Prostate gland (tissue), 2 donors: ENCODE measurements at places on chromosomes 6 and 20.

DNA sequence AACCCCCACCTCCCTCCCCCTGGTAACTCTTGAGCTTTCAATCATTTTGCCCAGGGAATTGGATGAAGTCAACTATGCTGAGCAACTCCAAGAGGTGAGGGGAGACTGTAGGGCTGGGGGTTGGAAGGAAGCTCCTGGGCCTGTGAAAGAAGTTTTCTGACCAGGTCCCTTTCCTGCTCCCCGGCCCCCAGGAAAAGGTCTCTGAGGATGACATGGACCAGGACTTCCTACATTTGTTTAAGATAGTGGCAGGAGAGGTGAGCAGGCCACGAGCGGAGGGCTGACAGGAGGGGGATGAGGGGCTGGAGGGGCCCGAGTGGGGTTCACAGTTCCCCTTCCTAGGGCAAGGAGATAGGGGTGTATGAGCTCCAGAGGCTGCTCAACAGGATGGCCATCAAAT is 21.8 kb downstream of the CAPN11 start:
- no peak overlapping the region for H3K4me3 ChIP-seq
- H3K4me1 ChIP-seq: no peaks in the 10 kb centered on the region
- no peaks in the 10 kb centered on the region for H3K36me3 ChIP-seq
- no peak for DNase-seq
- no peak overlapping the region for H3K27ac ChIP-seq

DNA sequence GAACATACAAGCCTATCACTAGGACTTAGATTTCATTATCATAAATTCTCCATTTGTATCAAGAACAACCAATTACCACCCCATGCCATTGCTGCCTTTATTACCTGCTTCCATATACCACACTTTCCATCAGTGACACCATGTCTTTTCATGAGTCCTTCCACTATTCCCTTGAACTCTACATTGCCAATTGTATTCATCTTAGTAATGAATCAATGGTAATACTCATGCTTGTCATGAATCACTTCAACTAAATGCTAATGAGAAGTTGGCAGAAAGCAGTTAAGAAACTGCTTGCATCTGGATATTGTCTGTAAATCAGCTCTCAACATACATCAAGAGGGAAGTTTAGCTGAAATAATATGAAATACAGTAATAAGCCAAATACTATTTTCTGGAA is 61.2 kb upstream of the RNF217 start:
- no peak overlapping the region for H3K4me3 ChIP-seq
- no peaks in the 10 kb centered on the region for H3K27me3 ChIP-seq
- no peak for DNase-seq
- no peak overlapping the region for H3K27ac ChIP-seq
- H3K36me3 ChIP-seq: no peaks in the 10 kb centered on the region
- H3K4me1 ChIP-seq: no peaks in the 10 kb centered on the region

GRCh38 chr6:66623050-66623449 is 916.0 kb upstream of the EYS start:
- H3K4me3 ChIP-seq: no peak overlapping the region
- no peaks in the 10 kb centered on the region for H3K36me3 ChIP-seq
- H3K27me3 ChIP-seq: no peaks in the 10 kb centered on the region
- no peak overlapping the region for H3K27ac ChIP-seq
- no peak for DNase-seq
- H3K4me1 ChIP-seq: no peaks in the 10 kb centered on the region

DNA sequence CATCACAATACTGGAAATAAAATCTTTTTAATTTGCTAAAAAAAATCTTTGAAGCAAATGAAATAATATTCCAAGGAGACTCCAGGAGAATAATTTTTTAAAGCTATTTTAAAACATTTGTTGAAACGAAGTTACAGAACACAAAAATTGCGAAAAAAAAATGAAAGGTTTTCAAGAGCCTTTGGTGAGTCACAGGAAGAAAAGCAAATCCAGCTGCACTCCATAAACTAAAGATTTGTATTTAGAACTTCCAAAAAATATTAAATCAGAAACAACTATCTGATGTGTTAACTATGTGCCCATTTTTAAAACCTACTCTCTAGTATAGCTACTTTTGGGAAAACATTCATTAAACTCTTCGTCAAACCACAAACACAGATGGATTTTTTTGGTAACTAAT is 23.6 kb downstream of the PDSS2 start:
- no peaks in the 10 kb centered on the region for H3K4me1 ChIP-seq
- DNase-seq: no peak
- no peaks in the 10 kb centered on the region for H3K36me3 ChIP-seq
- H3K27ac ChIP-seq: no peak overlapping the region
- H3K27me3 ChIP-seq: no peaks in the 10 kb centered on the region

GRCh38 chr6:2101213-2101612 is 144.2 kb downstream of the GMDS start:
- no peak overlapping the region for H3K27ac ChIP-seq
- H3K4me1 ChIP-seq: no peaks in the 10 kb centered on the region
- no peaks in the 10 kb centered on the region for H3K27me3 ChIP-seq
- H3K4me3 ChIP-seq: no peak overlapping the region
- no peaks in the 10 kb centered on the region for H3K36me3 ChIP-seq
- DNase-seq: no peak

DNA sequence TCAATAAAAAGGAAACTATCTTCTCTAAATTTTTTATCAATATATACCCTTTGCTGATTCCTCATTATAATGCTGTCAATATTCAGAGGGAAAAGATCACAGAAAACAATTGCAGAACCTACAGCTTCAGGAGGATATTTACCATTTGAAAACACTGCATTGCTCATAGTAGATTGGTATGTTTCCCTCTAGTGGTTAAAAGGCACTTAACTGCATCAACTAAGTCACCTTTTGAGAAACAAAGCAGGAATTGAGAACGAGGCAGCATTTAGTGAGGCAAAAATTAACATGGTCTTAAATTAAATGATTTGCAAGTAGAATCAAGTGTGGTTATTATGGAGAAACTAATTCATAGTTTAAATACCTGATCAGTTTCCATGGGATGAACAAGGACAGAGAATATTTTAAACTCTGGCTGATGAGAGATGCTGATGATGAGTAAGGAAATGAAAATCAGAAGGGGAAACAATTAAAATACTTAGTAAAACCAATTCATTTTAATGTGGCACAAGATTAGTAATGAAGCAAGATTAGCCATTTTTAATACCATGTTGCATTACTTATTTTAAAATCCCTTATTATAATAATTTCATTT is 642.1 kb downstream of the EPHA7 start:
- no peak overlapping the region for H3K27ac ChIP-seq
- H3K36me3 ChIP-seq: no peaks in the 10 kb centered on the region
- no peaks in the 10 kb centered on the region for H3K27me3 ChIP-seq
- no peak for DNase-seq
- H3K4me1 ChIP-seq: no peaks in the 10 kb centered on the region
- H3K4me3 ChIP-seq: no peak overlapping the region

GRCh38 chr6:169487579-169488436 is 214.0 kb downstream of the WDR27 start:
- H3K36me3 ChIP-seq: no peaks in the 10 kb centered on the region
- H3K4me1 ChIP-seq: no peaks in the 10 kb centered on the region
- no peak overlapping the region for H3K27ac ChIP-seq
- no peak for DNase-seq
- no peaks in the 10 kb centered on the region for H3K27me3 ChIP-seq
- H3K4me3 ChIP-seq: no peak overlapping the region

- no peak overlapping the region for H3K27ac ChIP-seq
- no peak for DNase-seq
- H3K27me3 ChIP-seq: no peaks in the 10 kb centered on the region
- no peaks in the 10 kb centered on the region for H3K4me1 ChIP-seq
- no peaks in the 10 kb centered on the region for H3K36me3 ChIP-seq
These were observed 64.0 kb downstream of the THBS2 start for GRCh38 chr6:169189686-169190085.

DNA sequence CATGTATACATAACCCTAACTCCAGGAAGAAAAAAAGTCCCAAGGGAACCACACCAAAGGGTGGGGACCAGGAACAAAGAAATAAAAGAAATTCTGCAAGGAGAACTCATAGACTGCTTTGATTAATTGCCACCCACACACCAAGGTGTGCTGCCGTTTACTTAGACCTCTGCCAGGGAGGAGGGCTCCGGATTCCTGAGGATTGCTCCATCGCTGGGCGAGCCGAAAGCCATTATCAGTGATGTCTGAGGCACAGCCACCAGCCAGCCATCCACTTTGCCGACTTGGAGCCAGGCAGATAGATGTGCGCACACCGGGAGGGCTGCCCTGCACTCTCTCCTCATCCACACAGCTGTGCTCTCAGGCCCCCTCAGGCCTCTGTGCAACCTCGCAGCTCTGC is 272.7 kb upstream of the FOXQ1 start:
- H3K27ac ChIP-seq: peak overlapping the region; percentile 32
- DNase-seq: peak; percentile 66
- no peaks in the 10 kb centered on the region for H3K36me3 ChIP-seq
- no peaks in the 10 kb centered on the region for H3K4me1 ChIP-seq

- no peak overlapping the region for H3K27ac ChIP-seq
- H3K27me3 ChIP-seq: no peaks in the 10 kb centered on the region
- no peak overlapping the region for H3K4me3 ChIP-seq
- no peaks in the 10 kb centered on the region for H3K36me3 ChIP-seq
- no peaks in the 10 kb centered on the region for H3K4me1 ChIP-seq
These were observed 67.7 kb upstream of the SPTLC3 start for GRCh38 chr20:12941025-12941424.

DNA sequence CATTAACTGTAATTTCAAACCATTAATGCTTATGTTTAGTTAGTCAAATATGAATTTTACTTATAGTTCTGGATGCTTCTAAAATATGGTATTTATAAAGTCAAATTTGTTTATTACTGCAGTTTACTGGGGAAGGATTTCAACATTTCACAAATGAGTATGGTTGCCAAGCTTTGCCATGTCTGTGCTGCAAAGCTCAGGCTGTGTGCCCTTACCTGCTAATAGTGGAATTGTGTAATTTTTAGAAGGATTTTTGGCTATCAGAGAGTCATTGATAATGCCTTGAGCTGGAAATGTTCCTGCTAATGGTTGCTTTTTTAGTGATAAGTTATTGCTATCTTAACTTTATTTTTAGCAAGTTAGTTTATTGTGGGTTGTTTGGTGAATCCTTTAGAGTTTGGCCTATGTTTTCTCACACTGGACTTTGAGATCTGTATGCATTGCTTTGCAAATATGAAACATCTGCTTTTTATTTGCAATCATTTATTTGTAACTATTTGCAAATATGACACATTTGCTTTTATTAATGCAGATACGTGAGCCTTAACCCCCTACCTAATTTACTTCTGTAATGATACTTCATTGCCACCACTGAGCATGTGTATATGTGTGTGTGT is 105.8 kb downstream of the CD109 start:
- H3K36me3 ChIP-seq: no peaks in the 10 kb centered on the region
- DNase-seq: no peak
- H3K27ac ChIP-seq: no peak overlapping the region
- H3K27me3 ChIP-seq: no peaks in the 10 kb centered on the region
- H3K4me1 ChIP-seq: no peaks in the 10 kb centered on the region
- no peak overlapping the region for H3K4me3 ChIP-seq

DNA sequence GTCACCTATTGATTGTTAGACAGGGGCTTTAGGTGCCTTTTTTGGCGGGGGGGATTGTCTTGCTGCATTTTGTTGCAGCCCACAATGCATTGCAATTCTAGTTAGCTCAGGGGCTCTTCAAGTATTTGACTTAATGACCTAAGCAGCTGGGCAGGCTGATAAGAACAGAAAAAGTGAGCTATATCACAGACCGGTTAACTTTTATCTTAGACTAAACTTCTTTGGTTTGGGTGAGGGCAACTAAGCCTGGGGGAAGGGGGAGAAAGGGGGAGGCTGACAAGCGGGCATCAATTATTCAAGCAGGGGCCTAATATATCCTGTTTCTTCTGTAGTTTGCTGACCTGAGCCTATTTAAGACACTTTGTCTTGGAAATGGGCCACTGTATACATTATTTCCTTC is 66.0 kb upstream of the GPR6 start:
- H3K4me1 ChIP-seq: no peaks in the 10 kb centered on the region
- no peaks in the 10 kb centered on the region for H3K27me3 ChIP-seq
- DNase-seq: no peak
- H3K4me3 ChIP-seq: no peak overlapping the region
- no peaks in the 10 kb centered on the region for H3K36me3 ChIP-seq

DNA sequence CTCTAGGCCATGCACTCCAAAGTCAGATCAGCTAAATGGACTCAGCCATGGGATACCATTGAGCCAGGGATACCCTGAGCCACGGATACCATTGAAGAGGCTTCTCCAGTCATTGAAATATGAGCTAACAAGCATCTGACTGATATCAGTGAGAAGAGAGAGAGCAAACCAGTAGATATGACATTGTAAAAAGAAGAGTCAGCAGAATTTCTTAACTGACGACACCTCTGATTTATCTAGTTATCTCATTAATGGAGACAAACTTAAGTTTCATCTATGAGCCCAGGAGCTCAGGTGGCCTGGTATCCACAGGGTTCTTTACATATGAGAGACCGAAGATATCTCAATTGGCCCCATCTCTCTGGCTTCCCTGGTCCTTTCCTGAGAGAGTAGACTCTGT is 140.6 kb downstream of the TBC1D7 start:
- no peak overlapping the region for H3K27ac ChIP-seq
- no peak overlapping the region for H3K4me3 ChIP-seq
- H3K27me3 ChIP-seq: no peaks in the 10 kb centered on the region
- DNase-seq: no peak
- no peaks in the 10 kb centered on the region for H3K36me3 ChIP-seq

DNA sequence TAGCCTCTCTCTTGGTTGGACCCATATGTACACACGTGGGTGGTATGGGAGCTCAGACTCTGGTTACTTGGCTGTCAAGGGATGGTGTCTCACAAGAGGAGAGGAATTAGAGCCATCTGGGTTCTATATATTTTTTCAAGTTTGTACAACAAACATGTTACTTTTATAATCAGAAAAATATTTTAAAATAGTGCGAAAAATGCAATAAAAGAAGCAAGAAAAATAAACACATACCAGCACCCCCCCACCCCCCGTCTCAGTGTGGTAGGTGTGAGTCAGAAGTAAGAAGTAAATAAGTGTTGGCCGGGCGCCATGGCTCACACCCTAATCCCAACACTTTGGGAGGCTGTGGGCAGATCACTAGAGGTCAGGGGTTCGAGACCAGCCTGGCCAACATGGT is 2.1 kb upstream of the TIAM2 start:
- no peak overlapping the region for H3K27ac ChIP-seq
- no peak for DNase-seq
- no peaks in the 10 kb centered on the region for H3K27me3 ChIP-seq
- no peaks in the 10 kb centered on the region for H3K4me1 ChIP-seq

GRCh38 chr20:38829296-38829875 is 23.9 kb downstream of the PPP1R16B start:
- H3K27ac ChIP-seq: no peak overlapping the region
- H3K4me1 ChIP-seq: no peaks in the 10 kb centered on the region
- no peaks in the 10 kb centered on the region for H3K36me3 ChIP-seq
- H3K27me3 ChIP-seq: no peaks in the 10 kb centered on the region
- no peak overlapping the region for H3K4me3 ChIP-seq
- no peak for DNase-seq

DNA sequence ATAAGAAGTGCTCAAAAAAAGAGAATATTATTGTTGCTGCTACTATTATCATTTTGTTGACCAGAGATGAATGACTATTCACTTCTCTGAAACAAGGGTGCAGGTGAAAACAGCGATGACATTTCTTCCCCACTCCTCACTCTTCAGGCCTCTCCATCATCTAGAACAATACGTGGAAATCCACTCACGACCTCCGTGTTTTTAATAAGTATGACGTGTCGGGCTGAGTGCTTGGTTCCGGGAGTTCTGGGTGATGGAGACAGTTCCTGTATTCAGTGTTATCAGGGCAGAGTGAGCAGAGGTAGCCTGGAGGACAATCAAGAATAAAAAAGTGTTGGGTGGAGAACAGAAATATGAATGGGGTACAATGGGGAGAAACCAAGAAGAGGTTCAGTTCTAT is 130.0 kb upstream of the ZNF217 start:
- H3K27ac ChIP-seq: no peak overlapping the region
- no peaks in the 10 kb centered on the region for H3K27me3 ChIP-seq
- no peaks in the 10 kb centered on the region for H3K4me1 ChIP-seq
- DNase-seq: no peak
- no peak overlapping the region for H3K4me3 ChIP-seq
